Pulmonary artery endothelial cell (primary cell): ENCODE measurements at places on chromosomes 7 and 10.

- no peak for DNase-seq
Observed at GRCh38 chr10:24882047-24882698, 70.2 kb downstream of the PRTFDC1 start.

- DNase-seq = no peak
Observed at GRCh38 chr10:82213784-82214183, 338.8 kb downstream of the NRG3 start.

DNA sequence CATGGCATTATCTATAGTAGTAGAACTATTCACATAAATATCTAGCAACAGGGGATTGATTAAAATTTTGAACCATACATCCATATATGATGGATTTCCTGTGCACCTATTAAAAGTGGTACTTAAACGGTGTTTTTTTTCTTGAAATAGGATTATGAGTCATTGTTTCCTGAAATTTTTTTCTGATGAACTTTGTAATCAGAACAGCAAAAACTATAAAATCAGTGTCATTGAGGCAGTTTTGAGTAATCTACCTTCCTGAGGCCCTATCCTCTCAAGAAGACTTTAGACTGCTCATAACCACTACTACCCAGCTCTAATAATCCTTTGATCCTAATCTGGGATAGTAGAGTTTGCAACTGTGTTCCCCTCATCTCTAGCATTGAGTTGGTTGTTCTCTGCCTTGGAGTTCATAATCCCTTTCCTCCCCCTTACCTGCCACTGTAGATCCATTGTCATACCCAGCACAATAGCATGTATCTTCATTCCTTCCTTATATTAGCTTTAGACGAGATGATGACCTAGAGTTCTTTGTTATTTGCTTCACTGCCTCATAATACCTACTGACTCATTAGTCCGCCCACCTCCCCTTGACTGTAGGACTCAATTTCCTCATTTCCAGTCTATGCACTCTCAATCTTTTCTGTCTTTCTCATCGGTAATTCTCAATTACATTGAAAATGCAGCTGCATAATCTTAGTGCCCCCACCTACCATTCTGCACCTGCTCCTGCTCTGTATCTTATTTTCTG is 133.4 kb downstream of the LRRC4 start:
- DNase-seq = no peak

DNA sequence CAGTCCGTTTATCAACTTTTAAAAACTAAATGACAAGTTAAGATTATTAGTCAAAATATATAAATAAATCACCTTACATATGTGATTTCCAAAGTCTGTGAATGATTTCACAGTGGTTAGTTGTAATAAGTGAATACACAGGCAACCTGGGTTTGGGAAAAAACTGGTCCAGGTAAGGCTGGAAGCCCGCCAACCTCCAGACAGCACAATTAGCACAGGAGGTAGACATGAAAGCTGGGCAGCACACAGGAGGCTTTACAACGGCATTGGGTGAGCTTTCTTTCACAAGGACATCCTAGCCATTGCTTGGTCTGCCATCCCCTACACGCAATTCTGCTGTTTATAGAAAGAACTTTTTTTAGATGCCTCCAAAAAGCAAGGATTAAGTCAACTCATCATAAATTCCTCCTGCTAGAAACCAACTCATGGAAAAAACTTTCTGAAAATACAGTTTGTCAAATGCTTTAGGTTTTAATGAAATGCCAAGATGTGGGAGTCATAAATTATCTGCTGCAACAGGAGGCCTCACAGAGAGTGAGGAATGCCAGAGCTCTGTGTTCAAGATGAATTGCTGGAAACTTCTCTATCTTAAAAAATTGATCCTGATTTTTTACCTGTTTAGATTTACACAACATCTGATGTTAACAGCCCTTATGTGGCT is 346.8 kb upstream of the NFE2L3 start:
- no peak for DNase-seq

GRCh38 chr7:43876241-43876640 is 6.9 kb upstream of the MRPS24 start:
- no peak for DNase-seq

DNA sequence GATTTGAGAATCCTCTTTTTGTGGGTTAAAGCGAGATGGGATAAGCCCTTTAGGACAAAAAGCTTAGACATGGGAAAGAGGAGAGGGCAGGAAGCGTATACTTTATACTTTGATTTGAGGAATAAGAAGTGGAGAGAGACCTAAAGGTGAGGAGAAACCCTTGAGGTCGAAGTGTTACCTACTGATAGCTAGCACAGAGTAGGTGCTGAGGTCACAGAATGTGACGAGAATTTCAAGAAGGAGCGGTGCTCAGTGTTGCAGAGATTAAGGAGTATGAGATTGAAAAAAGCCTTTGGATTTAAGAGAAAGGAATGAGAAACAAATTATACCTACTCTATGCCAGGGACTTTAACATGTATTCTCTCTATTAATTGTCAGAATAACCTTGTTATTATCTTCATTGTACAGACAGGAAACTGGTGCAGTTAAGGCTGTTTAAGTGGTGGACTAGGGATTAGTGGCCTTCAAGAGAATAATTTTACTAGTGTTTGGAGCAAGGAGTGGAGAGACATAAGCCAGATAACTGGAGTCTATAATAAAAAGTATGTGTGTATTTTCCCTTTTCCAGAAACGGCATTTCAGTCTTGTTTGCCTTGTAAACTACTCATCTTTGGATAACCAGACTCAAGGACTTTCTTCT is 8.8 kb downstream of the CAPZA2 start:
- no peak for DNase-seq

- no peak for DNase-seq
Observed at GRCh38 chr10:22341190-22341925, 3.9 kb upstream of the SPAG6 start.

DNA sequence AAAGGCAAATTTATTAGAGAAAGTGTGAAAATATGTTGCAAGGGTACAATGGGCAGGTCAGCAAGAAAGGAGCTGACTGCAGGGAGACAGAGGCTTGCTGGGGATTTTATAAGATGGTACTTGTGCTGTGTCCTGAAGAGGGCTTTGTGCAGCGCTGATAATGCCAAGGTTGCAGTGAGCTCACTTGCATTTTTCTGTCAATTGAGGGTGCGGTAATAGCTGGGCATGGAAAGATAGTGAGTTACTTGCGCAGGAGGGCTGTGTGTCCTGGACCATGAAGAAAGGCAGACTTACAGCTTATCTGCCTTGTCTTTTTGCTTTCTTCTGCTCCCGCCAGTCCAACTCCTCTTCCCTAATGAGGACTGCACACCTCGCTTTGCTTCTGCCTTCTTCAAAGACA is 12.5 kb downstream of the CDC123 start:
- no peak for DNase-seq

DNA sequence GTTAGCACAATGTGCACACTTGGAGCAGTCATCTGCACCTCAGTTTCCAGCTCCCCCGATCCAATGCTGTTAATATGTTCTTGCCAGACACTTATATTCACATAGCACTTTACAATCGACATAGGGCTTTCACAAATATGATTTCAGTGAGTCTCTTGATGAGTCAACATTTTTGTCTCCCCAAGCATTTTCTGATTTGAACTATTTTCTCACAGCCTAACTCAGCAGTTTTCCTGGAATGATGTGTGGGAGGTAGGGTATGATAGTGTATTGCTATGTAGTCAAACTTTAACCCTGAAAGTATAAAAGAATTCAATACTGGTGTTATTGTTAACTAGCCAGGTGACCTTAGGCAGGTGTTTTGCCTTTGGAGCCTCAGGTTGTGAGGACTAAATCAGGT is 82.5 kb upstream of the LRGUK start:
- DNase-seq = no peak

GRCh38 chr7:47355684-47356083 is 226.2 kb downstream of the TNS3 start:
- DNase-seq = no peak

GRCh38 chr10:17872191-17873091 is 63.3 kb downstream of the MRC1 start:
- no peak for DNase-seq

DNA sequence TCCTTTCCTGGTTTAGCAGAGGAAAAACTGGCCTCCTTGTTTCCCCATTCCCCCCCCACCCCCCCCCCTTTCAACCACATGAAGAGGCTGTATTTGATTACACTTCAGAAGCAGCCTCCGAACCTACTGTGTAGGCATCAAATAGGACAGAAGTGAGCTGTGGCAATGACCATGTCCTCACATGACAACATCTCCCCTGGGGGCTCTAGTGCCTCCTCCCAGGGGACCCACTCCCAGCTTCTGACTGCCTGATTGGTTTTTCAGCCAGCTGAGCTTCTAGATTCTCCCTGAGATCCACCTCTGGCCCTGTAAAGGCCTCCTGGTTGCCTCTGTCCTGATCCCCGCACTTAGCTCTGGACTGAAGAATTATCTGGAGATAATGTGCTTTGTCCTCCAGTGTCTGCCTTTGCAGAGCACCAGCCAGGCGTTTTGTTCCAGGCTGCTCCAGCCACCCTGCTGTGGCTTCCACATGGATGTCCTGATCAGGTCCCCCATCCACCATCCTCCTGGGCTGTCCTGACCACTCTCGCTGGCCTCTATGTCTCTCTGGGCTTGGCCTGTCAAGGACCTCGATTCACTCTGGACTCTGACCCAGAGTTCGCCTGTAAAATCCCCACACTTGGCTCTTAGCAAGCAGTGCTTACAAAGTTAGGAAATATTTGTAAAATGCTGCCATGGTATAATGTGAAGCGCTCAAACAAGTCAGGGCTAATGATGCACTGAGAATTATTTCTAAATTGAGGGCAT is 42.4 kb upstream of the TOMM7 start:
- no peak for DNase-seq

DNA sequence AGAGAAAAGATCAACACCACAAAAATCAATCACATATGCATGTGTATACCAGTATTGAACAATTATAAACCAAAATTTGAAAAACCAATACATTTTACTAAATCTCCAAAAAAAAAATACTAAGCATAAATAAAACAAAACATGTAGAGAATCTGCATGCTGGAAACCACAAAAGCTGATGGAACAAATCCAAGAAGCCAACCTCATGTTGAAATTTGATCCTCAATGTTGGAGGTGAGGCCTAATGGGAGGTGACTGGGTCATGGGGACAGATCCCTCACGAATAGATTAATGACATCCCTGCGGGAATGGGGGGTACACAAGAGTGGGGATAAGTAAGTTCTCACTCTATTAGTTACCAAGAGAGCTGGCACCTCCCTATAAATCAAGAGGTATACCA is 82.5 kb downstream of the OAT start:
- DNase-seq = no peak
